Dermis microvascular lymphatic vessel endothelial cell (primary cell): ENCODE measurements at places on chromosomes 12 and 14.

GRCh38 chr12:106088811-106089485 lies 49.8 kb downstream of the NUAK1 start:
- DNase-seq = no peak

- DNase-seq = no peak
Measured at GRCh38 chr12:47280543-47281300, 201.0 kb upstream of the AMIGO2 start.

- DNase-seq = no peak
Measured at GRCh38 chr12:44551631-44552030, 324.5 kb downstream of the NELL2 start.

DNA sequence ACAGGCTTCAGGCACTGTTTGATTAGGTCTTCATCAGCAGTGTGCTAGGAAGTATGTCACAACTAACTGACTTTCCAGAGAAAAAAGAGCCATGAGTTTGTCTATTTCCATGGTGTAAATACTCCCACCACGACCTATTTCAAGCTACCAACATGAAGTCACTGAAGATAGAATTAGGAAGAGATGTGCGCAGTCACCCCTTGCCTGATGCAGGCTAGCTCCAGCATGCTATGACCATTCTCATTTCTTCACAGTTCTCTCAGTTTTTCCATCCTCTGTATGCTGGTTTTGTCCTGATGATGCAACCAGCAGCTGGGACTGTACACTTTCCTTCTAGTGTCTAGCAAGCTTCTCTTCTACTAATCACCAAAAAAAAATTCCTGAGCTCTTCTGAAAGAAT lies 191.6 kb upstream of the NUDT4 start:
- DNase-seq = no peak
